ENCODE measurements at places on chromosomes 3 and 15.

- peak; percentile 55 for ATAC-seq
Observed at GRCh38 chr15:28915041-28915810, 29.5 kb downstream of the APBA2 start.

GRCh38 chr3:59381282-59381681, 331.5 kb upstream of the CFAP20DC start:
- no peak for ATAC-seq

DNA sequence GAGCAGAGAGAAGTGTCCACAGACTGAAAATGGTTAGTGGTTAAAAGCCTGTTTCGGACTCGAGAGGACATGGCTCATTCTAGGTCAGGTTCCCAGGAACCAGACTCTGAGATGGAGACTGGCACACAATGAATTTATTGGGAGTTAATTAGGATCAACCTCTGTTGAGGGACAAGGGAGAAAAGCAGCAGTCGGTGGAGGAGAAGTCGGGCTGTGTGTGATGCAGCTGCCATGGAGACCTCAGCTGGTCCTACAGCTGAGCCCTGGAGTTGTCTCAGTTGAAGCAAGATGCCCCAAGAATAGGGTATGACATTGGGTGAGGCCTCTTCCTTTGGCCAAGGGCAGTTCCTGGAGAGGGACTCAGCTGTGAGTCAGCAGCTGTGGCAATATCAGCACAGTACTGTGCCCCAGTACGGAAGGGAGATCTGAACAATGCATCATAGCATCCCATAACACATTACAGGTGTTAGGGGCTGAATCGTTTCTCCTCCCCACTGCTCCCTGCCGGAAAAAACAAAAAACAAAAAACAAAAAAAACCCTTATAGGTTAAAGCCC, 105.4 kb downstream of the ABHD5 start:
- ATAC-seq: peak; percentile 57

GRCh38 chr15:80785811-80786354, 6.7 kb downstream of the CEMIP start:
- ATAC-seq: no peak

GRCh38 chr3:63946753-63947152, 34.6 kb upstream of the SCAANT1 start:
- ATAC-seq: no peak

- ATAC-seq: no peak
Observed at GRCh38 chr15:68784206-68784605, 36.5 kb downstream of the ANP32A start.

DNA sequence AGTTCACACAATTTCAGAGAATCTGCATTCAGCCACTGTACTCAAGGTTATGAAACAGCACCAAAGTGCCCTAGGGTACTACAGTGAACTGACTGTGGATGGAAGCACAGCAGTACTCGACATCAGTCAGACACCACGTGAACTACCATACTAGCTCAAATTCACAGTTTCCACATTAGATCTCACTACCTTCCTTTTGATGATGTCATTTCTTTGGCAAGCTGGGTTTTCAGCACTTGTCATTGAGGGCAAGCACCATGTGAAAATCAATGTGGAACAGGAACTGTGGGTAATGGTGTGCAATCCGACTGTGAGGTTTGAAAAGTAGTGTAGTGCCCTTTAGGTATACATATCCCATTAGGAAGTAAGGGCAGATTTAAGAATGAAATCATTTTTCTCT, 110.5 kb upstream of the BFSP2 start:
- ATAC-seq: no peak

- ATAC-seq: no peak
Observed at GRCh38 chr15:29589416-29589815, 232.9 kb downstream of the TJP1 start.

GRCh38 chr15:61879219-61879618, 181.0 kb downstream of the VPS13C start:
- ATAC-seq: no peak

GRCh38 chr3:171066206-171066605, 39.7 kb upstream of the SLC2A2 start:
- ATAC-seq: no peak
